Islet precursor cell (in vitro differentiated cells): ENCODE measurements at places on chromosomes 16 and 17.

GRCh38 chr17:50153650-50154575 lies 3.4 kb upstream of the PPP1R9B start:
- no peak for DNase-seq

- DNase-seq: no peak
Observed at GRCh38 chr16:8963010-8963820, 491 bp downstream of the USP7 start.

DNA sequence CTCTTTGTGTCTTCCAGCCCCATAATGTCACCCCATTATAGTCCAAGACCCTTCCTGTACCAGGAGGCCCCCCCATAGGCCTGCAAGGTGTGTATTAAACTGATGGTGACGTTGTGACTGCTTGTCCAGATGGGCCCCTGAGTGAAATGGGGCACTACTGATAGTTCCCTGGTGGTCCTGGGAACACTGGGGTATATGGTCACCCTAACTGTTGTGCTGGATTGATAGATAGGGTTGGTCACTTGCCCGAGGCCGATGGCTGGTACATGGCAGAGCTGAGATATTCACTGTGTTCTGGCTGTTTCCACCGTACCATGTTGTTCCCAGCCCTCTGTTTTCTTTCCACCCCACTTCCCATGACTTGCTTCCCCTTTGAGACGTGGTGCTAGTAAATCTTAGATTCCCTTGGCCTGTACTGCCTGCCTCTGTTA lies 4.3 kb downstream of the CNP start:
- no peak for DNase-seq

DNA sequence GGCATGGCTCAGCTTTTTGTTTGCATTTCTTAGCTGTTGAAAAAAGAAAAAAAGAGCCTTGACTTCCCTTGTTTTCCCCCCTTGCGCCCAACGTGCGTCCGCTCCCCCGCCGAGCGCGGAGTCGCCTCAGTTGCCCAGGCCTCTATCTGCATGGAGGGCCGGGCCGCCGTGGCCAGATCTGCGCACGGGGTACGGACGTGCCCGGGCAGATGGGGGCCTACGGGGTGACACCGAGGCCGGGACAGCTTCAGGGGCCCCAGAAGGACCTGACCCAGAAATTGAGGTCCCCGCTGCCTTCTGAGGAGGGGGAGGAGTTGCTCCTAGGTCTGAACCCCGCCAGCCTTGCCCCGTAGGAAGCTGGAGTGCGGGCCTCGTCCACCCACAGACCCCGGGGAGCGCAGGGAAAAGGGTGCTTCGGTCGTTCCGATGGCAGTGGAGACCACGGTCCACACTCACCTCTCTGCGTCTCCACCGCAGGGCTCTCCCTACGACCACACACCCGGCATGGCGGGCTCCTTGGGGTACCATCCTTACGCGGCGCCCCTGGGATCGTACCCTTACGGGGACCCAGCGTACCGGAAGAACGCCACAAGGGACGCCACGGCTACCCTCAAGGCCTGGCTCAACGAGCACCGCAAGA lies 1.5 kb downstream of the IRX5 start:
- DNase-seq: no peak

GRCh38 chr16:75097941-75098901 lies 18.4 kb downstream of the LDHD start:
- peak; percentile 60 for DNase-seq

- peak; percentile 64 for DNase-seq
Observed at GRCh38 chr16:11526655-11527350, 59.9 kb downstream of the LITAF start.

DNA sequence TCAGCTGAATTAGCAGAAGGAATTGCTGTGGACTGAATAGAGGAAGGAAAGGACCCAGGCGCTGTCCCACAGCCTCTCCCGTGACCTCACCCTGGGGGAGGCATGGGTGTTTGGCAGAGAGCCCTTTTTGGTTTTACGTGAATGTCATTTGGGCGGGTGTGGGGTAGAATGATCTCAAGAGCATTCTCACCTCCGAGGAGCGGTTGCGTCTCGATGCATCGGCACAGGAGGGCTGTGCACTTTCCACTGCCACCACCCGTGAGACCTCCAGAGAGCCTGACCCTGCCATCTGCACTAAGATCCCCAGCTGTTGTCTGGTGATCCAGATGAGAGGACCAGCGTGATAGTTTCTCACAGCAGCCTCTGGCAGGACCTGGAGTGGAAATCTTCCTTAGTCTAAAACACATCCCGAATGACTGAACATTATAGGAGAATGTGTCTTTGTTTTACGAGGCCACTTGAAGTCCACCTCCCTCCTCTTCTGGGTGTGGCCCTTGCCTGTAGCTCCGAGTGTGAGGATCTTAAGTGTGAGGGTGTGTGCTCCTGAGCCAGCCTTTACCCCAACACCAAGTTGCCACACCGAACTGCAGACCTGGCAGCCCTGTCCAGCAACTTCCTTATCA lies 29.3 kb downstream of the FOXK2 start:
- DNase-seq: no peak

DNA sequence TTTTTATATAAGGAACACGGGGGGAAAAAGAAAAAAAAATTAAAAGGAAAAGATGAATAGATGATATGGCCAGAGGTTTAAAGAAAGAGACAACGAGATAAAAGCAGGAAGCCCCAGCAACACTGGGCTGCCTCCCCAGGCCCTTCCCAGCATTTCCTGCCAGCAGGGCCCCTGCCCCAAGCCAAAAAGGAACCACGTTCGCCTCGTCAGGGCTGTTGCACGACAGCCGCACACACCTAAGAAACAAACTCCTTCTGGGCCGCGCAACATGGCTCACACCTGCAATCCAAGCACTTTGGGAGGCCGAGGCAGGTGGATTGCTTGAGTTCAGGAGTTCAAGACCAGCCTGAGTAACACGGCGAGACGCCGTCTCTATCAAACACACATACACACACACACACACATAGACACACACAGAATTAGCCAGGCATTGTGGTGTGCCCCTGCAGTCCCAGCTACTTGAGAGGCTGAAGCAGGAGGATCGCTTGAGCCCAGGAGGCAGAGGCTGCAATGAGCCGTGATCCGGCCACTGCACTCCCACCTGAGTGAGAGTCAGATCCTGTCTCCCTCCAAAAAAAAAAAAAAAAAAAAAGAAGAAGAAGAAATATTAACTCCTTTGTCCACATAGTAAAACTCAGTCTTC lies 83.0 kb downstream of the ANKRD11 start:
- no peak for DNase-seq

GRCh38 chr17:75830164-75831031 lies 13.8 kb downstream of the UNC13D start:
- peak; percentile 87 for DNase-seq

DNA sequence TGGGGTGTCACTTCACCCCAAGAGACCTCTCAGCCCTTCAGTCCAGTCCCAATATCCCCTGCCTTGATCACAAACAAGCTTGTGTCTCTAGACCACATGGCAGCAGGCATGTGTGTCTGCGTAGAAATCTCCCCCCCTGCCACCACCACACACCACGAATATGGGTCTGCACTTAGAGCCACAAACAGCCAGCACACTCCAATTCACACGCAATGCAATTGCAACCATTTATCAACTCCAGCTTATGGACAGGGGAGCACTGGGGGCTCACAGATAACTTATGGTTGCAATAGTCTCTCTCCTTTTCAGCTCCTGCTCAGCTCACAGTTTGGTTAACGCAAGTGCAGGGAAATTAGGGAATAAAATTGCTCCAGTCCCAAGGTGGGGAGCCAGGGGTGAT lies 2.6 kb downstream of the HOXB9 start:
- no peak for DNase-seq

- no peak for DNase-seq
Observed at GRCh38 chr17:65733314-65733713, 171.9 kb upstream of the AXIN2 start.

DNA sequence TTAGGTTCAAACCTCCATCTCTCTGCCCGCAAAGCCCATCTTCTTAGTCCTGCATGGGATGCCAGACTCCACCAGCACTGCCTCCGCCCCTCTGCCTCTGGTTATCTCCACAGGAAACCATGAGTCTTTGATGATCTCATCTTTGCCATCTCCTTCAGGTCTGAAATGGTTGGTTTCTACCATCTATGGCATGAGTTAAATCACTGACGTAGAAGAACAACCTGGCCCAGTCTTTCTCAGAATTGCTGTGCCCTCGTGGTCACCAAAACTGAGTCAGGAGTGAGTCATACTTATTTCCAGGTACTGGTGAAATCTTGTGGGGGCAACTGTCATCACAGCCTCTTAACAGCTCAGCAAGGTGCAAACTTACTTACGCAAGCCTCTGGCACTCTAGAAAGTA lies 468.7 kb upstream of the C16orf82 start:
- peak; percentile 70 for DNase-seq

GRCh38 chr17:47808036-47808829 lies 13.4 kb downstream of the OSBPL7 start:
- no peak for DNase-seq

- no peak for DNase-seq
Observed at GRCh38 chr16:48503779-48504178, 106.2 kb downstream of the N4BP1 start.

DNA sequence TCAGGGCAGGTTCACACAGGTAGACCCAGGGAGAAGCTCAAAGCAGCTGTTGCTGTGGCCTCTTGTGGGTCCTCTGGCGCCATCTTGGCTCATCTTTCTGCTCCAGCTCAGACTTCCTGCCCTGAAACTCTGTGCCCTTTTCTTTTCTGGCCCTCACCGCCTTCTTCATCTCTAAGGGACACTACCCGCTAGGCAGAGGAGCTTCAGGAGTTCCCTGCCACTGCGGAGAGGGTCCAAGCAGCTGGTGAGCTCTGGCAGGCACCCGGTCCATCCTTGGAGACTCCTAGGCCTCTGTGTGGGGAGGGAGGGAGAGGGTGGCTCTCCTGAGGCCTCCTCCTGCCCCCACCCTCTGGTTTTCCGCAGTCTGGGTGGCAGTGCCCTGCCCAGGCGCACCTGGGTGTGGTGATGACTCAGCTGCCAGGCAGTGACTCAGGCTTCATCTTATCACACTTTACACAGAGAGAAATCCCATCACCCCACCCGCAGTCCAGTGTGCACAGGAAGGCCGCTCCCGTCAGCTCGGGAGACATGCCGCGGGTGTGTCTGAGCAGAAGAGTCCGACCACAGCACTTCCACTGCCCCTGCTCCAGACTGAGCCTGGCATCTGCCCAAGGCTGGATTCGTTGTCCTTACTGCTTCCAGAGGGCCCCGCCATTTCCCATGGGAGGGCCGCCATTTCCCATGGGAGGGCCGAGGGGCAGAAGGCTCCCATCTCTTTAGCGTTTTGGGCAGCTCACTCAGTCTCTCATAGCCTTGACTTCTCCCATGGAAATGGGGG lies 7.3 kb downstream of the NT5C start:
- DNase-seq: peak; percentile 67

DNA sequence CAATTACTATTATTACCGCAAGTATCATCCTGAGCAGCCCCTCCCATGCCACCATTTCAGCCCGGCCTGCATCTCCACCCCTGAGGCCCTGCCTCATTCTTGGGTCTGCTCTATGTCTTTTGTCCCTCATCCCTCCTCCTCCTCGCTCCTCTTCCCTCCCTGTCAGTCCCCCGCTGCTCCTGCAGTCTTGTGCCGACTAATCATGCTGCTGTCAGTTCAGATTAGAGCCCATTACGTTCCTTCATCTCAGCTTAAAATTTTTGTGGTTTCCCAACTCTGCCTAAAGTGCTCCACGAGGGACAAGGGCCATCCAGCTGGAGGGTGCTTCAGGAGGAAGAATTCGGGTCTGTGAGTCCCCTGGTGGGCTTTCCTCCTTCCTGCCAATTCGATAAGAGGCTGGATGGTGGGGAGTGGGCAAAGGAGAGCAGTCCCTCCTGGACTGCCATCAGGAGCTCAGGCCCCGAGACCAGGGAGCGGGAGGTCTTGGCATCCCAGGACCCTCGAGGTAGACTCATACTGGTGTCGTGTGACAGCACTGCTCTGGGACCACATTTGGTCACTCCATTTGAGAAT lies 32.9 kb upstream of the GOSR2 start:
- DNase-seq: peak; percentile 81

DNA sequence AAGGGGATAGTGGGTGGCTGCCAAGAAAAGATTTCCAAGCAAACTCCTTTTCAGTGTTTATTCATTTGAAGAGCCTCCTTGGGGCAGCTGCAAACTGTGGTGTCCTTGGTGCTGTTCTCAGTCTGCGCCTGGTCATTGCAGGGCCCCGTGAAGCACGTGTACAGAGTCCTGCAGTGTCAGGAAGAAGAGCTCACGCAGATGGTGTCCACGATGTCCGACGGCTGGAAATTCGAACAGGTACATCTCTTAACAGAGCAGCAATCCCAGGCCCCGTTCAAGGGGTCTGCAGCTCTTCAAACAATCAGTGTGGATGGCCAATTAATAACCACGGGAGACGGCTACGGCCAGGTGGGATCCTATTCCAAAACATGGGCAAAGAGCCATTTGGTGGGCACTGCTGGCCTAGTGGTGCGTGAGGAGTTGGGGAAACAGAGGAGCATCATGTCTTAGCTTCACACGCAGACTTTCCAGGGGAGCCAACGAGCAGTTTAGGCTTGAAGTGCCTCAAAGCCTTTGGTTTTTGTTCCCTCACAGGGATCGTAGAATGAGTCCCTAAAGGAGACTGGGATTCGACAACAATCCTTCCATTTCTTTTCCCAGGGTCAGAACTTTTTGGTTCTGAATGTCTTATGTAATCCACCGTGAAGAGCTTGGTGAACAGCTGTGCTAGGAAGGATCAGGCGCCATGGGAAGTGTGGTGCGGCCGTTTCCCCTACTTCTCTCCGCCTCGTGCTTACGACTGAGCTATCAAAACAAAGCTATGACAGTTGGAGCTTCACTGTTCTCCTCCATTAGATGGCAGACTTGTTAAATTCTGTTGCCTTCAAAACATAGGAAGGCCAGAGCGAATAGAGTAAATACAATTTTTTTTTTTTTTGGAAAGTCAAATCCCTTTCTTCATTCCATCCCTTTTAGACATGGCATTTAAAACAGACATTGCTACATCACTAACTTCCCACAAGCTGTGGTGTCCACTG lies 12.6 kb downstream of the KCTD2 start:
- no peak for DNase-seq
